Lung microvascular endothelial cell (primary cell): ENCODE measurements at places on chromosomes 3 and 15.

DNA sequence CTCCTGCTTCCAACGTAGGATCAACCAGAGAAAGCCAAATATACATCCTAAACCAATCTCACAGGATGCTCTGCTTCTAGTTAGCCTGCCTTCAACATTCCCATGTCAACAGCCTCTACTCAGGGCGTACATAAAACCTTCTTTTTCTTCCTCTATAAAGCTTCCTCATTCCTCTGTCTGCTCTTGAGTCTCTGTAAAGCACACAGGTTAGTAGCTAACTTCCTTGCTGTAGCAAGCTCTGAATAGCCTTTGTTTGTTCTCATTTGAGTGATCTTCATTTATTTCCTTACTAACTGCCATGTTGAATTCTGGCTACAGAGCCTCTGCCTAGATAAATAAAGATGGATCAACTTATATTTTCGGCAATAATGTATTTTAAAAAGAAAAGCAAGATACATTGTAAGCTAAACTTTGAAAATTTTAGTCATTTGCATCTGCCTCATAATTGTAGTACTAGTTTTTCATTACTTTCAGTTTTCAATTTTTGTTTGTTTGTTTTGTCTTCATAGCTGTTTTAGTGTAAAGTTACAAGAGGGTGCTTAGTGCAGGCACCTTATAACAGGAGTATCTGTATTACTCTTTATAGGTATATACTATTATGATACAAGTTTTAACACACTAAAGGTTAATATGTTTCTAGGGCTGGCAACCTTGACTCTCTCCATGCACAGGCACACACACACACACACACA is 498.2 kb downstream of the PYDC2 start:
- DNase-seq = no peak

DNA sequence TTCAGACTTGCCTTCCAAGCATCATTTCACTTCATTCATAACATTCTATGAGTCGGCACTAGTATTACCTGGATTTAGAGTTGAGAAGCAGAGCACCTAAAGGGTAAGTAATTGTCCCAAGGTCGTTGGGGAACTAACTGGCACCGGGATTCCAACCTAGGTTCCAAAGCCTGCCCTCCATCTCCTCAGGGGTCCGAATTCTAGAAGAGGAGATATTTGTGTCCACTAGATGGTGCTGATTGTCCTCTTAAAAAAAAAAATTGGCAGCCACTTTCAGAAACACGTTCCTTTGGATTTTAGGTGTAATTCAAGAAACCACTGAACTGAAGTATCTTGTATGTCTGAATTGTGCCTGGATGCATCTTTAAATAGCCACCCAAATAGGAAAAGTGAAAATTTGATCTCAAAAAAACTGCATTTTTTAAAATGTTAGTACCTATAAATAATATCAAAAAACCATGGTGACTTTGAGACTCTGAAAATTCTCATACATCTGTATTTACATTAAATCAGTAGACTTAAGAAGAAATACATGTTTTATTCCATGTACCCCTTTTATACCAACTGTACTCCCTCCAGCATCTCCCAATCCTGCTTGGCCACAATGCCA is 3.9 kb upstream of the FSIP1 start:
- DNase-seq = peak; percentile 70

- DNase-seq = no peak
These were observed 594.4 kb downstream of the FOXP1 start for GRCh38 chr3:70989174-70989573.

GRCh38 chr3:42762046-42762724 is 10.9 kb downstream of the CCDC13 start:
- DNase-seq = no peak

GRCh38 chr15:37618353-37618752 is 316.1 kb upstream of the TMCO5A start:
- no peak for DNase-seq

DNA sequence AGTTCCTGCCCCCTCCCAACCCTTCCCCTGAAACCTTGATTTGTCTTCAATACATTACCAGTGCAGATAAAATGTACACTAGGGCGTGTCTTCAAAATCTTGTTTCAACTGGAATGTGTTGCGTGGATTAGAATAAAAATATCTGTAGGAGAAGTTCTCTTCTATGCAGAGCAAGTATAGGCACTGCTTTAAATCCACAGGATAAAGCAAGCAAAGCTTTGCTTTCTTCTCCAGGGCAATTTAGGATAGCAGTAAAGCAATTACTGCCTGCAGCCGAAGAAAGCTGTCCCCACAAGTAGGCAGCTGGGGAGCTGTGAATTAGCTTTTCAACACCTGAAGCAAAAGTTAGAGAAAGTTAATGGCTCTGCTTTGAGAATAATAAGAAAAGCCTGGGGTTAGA is 329.7 kb upstream of the KCNMB2 start:
- DNase-seq = no peak

- no peak for DNase-seq
These were observed 150.1 kb downstream of the RAB11A start for GRCh38 chr15:66019368-66019767.

DNA sequence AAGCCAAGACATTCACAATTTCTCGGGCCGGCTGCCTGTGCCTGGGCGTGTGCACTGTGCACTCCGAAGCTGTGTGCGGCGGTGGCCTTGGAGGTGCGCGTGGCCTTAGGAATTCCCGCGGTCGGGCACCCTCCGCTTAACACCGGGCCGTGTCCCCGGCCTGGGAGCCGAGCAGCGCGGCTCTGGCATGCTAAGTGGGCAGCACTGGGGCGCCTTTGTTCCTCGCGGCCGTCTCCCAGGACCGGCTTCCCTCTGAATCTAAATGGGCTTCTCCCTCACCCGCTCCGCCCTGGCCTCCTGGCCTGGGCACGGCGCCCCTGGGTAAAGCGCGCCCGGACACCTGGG is 498 bp upstream of the ARNT2 start:
- no peak for DNase-seq

DNA sequence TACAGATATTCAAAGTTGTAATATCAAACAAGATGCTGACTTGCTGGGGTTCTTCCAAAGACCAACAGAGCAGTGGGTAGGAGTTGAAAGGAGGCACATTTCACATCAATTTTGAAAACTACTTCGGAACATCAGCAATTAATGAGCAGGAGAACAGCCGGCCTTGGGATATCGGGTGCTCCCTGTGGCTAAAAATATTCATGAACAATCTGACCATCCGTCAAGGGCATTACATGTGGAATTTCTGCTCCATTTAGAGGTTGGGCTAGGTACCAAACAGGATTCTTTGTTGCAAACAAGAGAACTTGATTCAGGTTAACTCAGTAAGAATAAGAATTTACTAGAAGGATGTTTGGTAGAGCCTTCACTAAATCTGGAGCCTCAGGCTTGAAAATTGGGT is 223.9 kb downstream of the RYR3 start:
- no peak for DNase-seq
